ENCODE measurements at places on chromosomes 3 and 15.

DNA sequence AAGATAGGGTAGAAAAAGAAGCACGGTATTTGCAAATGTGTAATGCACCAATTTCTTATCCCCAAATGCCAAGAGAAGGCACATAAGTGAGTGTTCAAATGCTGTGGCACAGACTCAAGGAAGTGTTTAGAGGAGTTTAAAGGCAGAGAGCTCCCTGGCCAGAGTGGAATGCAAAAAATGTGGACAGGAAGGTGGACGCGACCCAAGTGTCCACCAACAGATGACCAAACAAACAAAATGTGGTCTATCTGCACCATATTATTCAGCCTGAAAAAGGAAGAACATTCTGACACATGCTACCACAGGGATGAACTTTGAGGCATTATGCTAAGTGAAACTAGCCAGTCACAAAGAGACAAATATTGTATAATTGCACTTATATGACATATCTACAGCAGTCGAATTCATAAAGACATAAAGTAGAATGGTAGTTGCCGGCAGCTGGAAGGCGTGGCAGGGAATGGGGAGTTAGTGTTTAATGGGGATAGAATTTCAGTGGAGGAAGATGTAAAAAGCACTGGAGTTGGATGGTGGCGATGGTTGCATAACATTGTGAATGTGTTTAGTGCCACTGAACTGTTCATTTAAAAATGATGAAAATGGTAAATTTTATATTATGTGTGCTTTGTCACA, 126.6 kb downstream of the SRGAP3 start:
- DNase-seq, result no peak

DNA sequence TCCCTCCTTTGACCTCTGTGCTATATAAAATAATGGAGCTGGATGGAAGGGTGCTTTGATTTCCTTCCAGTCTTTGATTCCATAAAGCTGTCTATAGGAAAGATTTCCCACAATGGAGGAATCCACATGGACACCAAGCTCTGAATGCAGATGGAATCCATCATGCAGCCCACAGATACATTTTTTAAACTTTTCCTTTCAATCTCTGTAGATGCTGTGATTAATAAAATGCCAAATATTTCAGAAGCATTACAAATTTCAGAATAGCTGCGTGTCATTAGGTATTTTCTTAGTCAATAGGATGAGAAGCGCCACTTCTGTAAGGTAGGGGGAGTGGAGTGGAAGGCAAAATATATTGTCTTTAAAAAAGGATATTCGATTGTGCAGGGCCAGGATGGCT, 489.0 kb downstream of the NTRK3 start:
- DNase-seq, result no peak

DNA sequence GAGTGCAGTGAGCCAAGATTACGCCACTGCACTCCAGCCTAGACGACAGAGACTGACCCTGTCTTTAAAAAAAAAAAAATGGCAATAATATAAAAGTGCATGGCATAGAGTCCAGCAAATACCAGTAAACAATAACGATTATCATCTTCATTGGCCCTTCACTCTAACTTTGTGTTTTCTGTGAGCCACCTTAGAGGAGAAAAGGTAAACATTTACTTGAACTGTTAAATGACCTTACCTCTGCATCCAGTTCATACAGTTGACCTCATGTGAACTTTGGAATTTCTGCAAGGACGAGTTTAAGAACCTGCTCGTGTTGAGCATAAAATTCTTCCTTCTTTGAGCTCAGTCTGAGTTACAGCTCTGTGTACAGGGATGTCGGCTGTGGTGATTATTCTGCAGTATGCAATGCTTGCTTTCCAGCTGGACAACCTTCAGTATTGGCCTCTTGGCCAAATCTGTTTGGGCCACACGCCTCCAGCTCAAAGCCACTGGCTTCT, 56.6 kb downstream of the RLBP1 start:
- no peak for DNase-seq

- no peak for DNase-seq
Measured at GRCh38 chr3:106261915-106262683, 393.3 kb upstream of the CBLB start.

DNA sequence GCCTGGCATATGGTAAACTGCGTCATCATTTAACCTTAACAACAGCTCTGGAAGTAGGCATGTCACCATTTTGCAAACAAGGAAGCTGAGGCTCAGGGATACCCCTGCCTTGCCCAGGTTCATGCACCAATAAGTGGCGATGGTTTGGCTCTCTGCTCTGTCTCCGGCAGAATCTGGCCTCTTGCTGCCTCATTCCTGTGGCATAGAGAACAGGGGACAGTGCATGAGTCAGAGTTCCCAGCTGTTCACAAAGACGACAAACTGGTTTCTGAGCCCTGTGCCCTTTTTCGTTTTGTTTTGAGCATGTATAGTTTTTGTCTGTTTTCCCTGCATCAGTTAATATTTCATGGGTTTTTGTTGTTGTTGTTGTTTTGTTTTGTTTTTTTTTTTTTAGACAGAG, 236.8 kb downstream of the OPA1 start:
- DNase-seq, result no peak

- DNase-seq, result peak; percentile 61
Measured at GRCh38 chr3:143119974-143120715, 574 bp downstream of the CHST2 start.

DNA sequence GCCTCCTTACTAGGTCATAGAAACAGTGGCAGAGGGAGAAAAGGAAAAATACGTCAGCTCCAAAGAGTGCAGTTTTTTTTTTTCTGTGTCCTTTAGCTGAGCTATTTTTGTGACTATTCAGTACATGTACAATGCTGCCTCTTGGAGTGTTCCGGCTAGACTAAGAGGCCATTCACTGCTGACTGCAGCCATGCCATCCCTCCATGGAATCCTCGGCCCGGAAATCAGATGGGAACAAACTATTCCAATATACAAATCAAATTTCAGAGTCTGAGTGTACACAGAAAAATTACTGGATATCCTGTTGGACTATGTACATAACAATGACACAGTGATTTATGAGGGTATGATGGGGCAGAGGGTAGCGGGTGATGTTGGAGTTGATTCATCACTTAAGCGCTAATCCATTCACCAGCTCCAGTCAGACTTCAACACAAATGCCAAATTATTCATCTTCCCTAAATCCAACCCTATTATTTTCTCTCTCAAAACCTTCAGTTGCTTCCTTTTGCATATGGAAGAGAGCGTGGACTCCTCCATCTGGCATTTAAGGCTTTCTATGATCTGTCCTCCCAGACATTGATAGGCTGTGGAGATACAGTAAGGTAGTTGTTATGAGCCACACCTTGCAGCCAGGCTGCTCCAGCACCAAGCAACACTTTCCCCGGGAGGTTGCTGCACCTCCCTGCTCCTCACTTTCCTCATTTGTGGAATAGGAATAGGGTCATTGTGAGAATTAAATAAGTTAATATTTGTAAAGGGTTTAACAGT, 109.1 kb downstream of the LPP start:
- DNase-seq, result no peak

DNA sequence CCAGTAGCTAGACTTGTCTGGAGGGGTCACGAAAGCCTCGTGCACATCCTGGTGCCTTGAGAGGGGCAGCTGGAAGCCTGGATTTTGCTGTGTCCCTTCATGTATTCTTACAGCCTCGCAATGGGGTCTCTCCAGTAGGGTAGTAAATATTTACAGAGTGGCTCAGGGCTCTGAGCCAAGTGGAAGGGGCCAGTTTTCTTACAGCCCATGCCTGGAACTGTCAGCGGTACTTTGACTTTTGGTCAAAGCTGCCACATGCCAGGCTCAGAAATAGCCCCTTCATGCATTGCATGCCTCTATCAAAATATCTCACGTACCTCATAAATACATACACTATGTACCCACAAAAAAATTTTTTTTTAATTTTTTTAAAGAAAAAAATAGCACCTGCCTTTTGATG, 119.2 kb downstream of the OSBPL10 start:
- DNase-seq, result no peak

- DNase-seq, result no peak
Measured at GRCh38 chr15:78998526-78998925, 53.7 kb upstream of the CTSH start.

DNA sequence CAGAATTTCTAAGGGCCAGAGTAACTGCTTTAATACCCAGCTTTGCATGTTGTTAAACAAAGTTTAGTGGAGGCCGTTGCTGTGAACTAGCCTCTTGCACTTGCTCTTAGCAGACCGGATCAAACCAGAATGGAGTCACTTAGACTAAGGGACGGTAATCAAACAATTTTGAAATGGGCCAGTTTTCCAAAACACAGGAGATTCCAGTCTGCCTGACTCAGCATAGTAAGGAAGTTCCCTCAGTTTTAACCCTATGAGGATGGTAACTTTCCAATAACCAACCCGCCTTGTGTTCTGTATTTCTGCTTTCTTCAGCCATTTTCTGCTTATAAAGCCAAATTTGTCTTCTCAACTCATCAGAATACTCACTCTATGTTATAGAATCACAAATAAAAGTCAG, 77.2 kb upstream of the WDR72 start:
- no peak for DNase-seq

GRCh38 chr3:39592311-39593050, 125.0 kb downstream of the MOBP start:
- no peak for DNase-seq

DNA sequence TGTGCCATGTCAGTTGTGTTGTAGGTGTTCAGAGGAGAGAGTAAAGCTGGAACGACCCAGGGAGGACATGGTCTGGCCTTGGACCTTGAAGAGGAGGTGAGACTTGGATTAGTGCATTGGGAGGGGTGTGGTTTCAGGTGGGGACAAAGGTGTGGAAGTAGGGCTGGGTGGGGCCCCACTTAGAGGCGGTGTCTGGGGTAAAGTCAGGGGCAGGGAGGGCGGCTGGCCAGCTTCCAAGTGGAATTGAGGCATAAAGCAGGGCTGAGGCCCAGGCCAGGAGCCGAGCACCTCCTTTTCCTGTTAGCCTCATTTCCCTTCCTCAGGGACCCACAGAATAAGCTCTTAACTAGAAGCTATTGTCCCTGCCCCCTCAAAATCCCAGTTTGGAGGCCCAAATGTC, 36.2 kb upstream of the FLNB start:
- DNase-seq, result no peak

- peak; percentile 29 for DNase-seq
Measured at GRCh38 chr15:70271422-70272088, 173.8 kb upstream of the TLE3 start.

- no peak for DNase-seq
Measured at GRCh38 chr3:115475178-115476041, 147.9 kb upstream of the GAP43 start.

DNA sequence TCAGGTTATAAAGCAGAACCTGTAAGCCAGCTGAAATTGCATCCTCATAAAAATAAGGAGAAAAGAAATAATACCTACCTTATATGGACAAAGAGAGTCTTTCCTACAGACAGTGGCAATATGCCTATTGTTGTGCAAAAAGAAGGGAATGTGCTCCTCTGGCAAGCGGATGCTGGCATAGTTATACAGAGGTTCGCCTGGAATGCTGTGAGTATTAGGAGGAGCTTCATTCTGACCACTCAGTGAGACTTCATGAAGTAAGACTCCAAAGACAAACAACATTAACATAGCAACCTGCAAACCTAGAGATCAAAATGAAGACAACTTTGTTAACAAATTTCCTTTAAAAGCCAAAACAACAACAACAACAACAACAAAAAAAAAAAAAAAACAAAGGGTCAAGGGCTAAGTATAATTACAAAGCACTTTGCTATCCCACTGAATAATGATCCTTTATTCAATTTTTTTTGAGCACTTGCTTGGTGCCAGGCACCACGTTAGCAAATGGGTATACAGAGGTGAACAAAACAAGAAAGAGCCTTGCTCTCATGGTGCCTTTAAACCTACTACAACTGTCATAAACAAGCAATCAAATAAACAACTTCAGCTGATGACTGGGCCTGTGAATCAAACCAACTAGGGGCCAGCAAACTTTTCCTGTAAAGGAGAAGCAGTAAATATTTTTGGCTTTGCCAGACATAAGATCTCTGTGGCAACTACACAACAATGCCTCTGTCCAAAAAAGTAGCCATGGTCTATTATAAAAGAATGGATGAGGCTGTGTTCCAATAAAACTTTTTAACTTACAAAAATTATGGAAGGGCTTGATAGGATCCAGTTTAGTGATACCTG, 3.7 kb downstream of the EOGT start:
- no peak for DNase-seq

GRCh38 chr15:68789534-68790241, 31.0 kb downstream of the ANP32A start:
- no peak for DNase-seq

- peak; percentile 28 for DNase-seq
Measured at GRCh38 chr3:196969134-196969659, 564 bp upstream of the PIGZ start.

- DNase-seq, result no peak
Measured at GRCh38 chr3:195111766-195112165, 159.2 kb downstream of the XXYLT1 start.

DNA sequence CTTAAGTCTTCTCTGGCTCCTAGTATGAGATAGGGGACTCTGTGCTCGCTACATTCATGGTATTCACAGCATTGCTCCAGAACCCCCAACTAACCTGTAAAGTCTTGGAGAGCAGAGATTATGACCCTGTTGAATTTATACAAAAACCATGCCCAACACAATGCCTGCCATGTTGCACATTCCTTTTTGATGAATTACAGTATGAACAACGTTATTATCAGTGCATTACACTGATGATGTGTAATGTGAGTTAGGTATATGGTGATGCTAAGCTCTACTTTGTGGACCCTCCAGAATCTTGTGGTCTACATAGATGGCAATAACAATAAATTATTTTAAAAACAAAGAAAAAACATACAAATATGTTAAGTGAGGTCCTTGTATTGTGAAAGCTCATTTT, 64.3 kb downstream of the EOMES start:
- no peak for DNase-seq

- no peak for DNase-seq
Measured at GRCh38 chr3:39136533-39137434, 16.6 kb downstream of the CSRNP1 start.

DNA sequence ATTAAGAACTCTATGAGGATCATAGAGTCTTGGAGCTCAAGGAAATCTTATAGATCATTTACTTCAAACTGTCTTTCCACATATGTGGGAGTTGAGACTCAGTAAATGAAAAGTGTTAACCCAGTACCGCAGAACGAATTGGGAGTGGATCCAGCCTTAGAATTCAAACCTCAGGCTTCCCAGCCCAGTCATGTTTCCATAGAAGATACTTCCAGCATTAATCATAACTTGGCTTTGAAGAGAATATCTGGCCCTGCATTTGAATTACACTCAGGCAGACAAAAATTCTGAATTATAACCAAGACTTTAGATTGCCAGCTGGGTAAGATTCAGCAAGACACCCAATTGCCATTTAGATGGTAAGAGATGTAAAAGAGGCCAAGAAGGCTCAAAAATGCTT, 972.0 kb downstream of the TUSC7 start:
- DNase-seq, result no peak

GRCh38 chr3:186502138-186502948, 41.8 kb downstream of the CRYGS start:
- DNase-seq, result no peak

- DNase-seq, result no peak
Measured at GRCh38 chr3:155428563-155428962, 135.1 kb upstream of the STRIT1 start.

DNA sequence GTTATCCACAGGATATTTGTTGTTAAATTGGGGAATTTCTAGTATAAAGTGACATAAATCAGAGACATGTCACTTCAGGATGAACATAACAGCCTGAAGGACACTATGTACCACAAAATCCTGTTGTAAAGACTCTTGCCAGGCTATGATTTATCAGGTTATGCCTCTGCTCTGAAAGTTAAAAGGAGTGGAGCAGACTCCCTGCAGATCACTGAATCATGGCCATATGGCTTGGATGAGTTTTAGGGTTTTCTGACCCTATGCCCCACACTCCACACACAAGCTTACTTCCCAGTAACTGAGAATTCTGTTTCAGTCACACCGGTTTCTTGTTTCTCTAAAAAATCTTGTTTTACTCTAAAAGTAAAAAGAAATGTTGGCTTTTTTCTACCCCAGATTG, 869.4 kb downstream of the NAALADL2 start:
- no peak for DNase-seq

Data from HEK293T (cell line).